ENCODE measurements at places on chromosomes 7 and 10.

- no peak for DNase-seq
Observed at GRCh38 chr7:52506325-52506724, 529.1 kb upstream of the POM121L12 start.

DNA sequence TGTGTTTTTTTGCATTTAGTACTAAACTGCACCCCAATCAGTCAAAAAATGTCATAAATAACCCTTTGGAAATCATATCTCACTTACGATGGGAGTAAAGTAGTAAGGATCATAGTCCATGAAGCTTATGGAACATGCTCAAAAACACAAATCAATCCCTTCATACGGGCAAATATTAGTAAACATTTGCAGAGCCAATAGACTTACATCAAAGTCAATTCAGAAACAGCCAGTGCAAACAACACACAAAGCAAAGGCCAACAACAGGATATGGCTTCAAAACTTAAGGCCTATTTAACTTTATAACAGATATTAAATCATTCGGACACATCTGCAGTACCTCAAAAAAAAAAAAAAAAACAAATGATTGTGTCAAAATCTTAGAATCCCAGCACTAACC is 32.1 kb downstream of the SGCE start:
- no peak for DNase-seq

- no peak for DNase-seq
Observed at GRCh38 chr7:65382452-65382851, 8.8 kb downstream of the ZNF92 start.

GRCh38 chr10:117503244-117504205 is 39.0 kb upstream of the EMX2 start:
- no peak for DNase-seq
